ENCODE measurements at places on chromosomes 11 and 22.

DNA sequence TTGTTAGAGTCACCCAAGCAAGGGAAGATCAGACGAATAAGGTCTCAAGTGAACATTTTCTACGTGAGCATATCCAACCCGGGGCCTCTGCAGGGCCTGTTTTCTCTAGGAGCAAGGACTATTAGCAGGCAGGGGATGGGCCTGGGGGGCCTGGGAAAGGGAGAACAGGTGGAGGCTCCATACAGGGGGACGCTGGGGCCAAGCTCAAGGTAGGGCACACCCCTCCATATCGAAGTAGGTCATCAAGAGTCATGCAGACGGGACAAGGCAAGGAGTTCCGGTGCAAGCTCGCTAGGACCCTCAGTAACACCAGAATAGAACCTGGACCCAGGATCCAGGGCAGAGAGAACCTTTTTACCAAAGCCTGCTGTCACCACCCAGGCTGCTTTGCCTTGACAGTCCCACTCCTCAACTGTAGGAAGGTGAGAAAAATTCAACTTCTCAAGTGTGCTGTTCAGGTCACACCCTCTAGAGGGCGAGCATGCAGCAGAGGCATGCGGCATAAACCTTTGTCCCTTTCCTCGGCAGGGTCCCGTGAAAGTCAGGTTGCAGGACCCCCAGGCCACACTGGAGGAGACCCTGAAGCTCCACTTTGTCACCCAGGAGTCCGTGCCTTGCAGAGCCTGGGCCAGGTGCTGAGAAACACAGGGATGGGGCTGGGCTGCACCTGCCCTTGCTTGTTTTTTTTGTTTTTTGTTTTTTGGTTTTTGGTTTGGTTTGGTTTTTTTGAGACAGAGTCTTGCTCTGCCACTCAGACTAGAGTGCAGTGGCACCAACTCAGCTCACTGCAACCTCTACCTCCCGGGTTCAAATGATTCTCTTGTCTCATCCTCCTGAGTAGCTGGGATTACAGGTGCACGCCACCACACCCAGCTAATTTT is 8.6 kb upstream of the APOBEC3B start:
- peak; percentile 74 for DNase-seq

- no peak for DNase-seq
Observed at GRCh38 chr11:11243590-11244469, 109.2 kb downstream of the CSNK2A3 start.

DNA sequence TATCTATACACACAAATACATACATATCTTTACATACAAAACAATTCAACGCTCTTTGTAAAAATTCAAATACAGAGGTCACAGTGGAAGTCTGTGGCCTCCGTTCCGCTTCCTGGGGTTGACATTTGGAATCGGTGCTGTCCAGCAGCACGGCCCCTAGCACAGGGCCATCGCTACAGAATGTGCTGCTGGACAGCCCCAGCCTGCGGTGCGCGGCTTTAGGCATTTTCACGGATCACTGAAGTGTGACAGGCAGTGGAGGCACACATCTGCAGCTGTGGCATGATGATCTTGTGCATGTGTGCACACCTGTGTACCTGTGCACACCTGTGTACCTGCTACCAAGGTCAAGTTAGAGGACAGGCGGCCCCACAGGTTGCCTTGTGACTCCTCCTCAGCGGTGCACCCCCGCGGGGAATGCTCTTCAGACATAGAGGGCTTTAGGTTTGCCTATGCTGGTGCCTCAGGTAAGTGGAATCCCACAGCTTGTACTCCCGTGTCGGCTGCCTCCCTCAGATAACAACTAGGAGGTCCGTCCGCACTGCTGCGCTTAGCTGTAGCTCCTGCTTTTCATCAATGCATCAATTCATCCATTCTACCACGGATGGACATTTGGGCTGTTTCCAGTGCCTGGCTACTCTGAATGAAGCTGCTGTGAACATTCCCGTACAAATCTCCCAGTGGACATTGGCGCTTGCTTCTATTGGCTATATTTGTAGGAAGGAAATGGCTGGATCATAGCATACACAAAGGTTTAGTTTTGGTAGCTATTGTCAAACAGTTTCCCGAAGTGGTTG is 29.9 kb downstream of the GAL start:
- DNase-seq, result no peak

GRCh38 chr11:46457021-46457420 is 65.4 kb upstream of the CHRM4 start:
- DNase-seq, result no peak

DNA sequence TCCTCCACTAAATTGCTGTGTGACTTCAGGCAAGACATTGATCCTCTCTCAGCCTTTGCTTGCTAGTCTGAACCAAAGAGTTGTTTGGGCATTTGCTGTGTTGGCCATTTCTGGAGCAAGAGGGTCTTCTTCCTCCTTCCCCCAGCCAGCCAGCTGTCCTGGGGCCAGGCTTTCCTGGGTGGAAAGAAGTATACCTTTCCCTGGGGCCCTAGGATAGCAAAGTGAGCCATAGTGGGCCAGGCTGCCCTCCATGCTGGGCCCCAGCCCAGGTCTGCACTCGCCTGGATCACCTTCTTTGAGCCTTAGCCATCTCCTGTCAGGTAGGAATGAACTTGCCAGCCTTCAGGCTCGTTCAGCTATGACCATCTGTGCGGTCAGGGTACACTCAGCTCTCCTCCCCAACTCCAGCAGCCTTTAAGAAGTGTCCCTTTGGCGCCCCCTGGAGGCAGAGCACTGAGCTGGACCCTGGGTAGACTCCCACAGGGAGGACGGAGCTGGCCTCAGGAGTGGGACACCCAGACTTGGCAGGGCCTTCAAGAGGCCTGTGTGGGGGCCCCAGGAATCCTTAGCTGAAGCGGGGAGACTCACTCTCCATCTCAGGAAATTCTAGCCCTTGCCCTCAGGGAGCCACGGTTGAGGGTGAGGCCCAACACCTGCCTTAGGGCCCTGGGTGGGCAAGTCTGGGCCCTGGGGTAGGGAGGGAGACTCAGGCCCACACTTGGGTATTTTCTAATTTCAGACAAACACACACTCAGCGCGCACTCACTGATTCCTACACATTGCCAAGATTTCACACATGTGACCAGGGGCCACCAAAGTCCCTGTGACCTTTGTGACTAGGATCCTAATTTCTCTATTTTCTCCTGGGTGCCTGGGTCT is 35.6 kb upstream of the TPBGL start:
- DNase-seq, result peak; percentile 96

- no peak for DNase-seq
Observed at GRCh38 chr11:76577226-76577920, 93.2 kb downstream of the LRRC32 start.

- no peak for DNase-seq
Observed at GRCh38 chr11:19430346-19430745, 189.6 kb upstream of the E2F8 start.

DNA sequence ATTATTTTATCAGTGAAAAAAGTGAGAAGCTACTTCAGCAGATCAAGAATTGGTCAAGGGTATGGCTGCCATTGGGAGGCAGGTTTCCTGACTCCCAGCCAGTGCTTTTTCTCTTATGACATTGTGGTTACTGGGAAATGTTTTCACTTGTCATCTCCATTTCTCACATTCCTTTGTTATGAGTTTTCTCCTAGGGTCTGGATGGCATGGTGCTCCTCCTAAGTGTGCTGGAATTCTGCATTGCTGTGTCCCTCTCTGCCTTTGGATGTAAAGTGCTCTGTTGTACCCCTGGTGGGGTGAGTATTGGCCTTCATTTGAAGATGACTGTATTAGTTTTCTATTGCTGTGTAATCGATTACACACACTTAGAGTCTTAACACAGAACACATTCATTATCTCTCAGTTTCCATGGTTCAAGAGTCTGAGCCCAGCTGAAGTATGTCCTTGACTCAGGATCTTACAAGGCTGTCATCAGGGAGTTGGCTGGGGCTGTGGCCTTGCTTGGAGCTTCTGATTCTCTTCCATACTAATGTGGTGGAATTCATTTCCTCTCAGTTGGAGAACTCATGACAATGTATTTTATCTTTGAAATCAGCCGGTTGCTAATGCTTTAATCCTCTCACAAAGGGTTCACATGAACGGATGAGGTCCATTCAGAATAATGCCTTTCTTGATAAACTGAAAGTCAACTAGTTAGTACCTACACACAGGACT is 21.0 kb upstream of the MS4A6E start:
- no peak for DNase-seq

DNA sequence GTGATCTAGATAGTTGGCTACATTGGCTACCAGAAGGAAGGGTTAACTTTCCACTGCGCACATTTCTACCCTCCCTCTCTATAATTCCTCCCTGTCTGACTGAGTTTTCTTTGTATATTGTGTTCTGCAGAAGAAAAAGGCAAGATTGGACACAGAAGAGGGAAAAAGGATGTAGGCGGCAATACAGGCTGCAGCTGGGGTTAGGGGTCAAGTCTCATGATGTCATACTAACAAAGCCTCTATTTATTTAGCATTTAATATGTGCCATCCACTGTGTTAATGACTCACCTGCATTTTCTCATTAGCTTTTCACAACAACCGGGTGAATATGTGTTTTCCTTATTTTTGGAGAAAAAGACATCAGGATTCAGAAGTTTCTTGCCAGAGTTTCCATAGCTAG is 2.0 kb downstream of the FAM83F start:
- no peak for DNase-seq

GRCh38 chr11:31106326-31106725 is 263.2 kb downstream of the DCDC1 start:
- DNase-seq, result no peak

GRCh38 chr11:68313574-68314202 is 1.3 kb downstream of the LRP5 start:
- no peak for DNase-seq

- no peak for DNase-seq
Observed at GRCh38 chr11:46178513-46178912, 57.3 kb upstream of the PHF21A start.

DNA sequence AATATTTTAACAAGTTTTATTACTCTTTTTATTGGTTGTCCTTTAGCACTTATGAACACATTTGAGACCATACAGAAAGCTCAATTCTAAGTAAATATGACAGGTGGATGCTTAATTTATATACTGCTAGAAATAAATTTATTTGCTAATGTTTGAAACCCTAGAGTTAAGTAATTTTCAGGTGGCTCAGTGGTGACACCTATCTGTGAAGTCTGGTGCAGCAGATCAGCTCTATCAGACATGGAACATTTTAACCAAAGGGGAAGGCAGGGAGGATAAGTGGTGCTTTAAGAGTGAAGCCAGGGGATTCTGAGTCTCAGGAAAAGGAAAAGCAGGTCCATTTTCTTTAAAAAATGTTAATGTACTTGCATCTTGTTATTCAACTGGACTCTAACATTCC is 175.8 kb downstream of the DSCAML1 start:
- no peak for DNase-seq

DNA sequence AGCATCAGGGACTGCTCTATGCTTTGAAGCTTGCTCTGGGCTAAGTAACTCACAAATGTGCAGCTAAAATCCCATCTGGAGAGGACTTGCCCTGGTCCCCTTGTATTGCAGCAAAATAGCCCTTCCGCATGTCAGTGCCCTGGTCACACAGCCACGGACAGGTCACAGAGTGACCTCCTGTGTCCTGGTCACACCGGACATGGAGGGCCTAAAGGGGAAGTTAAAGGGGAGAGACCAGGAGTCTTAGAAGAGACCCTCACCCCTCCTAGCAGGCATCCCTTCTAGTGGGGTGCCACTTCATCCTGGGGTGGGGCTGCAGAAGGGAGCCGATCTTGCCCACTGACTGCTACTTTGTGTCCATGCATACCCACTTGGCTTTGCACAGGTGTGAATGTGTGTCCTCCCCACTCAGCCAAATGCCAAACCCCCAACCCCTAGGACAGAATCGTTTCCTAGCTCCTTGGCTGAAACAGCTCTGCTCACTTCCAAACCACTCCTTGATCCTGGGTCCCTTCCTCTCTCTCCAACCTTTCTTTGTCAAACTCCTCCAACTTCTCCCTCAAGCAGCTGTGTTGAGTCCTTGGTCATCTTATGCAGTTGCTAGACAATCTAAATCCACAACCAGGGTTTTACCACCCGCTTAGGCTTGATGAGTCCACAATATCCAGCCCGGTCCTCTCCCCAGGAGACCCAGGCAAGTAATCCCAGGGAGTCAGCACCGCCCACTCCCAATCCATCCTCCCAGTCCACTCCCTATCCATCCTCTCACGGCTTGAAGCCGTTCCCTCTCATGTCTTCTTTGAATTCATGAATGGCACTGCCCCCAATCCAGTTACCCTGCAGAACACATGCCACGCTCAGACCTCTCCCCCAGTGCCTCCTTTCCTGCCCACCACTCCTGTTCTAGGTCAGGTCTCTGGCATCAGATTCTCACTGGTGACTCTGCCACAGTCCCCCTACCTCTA is 3.3 kb upstream of the FXYD6 start:
- peak; percentile 40 for DNase-seq

GRCh38 chr22:16965083-16965482 is 42.9 kb downstream of the GAB4 start:
- DNase-seq, result no peak

DNA sequence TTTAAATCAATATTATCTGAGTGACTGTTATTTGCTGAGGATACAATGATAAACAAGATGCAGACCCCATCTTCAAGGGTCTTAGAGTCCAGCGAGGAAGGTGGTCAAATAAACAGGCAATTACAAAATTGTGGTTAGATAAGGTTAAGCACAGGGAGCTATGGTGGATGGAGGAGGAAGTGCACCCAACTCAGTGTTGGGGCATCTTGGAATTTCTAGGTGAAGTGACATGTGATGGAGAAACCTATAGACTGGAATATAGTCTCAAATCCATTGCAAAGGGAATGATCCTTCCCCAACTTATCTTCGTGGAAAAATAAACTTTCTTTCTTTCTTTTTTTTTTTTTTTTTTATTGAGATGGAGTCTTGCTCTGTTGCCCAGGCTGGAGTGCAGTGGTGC is 3.4 kb upstream of the PTPRJ start:
- DNase-seq, result no peak

- no peak for DNase-seq
Observed at GRCh38 chr11:74849525-74850391, 99.1 kb downstream of the XRRA1 start.

GRCh38 chr22:43858156-43858895 is 4.0 kb downstream of the SULT4A1 start:
- no peak for DNase-seq

DNA sequence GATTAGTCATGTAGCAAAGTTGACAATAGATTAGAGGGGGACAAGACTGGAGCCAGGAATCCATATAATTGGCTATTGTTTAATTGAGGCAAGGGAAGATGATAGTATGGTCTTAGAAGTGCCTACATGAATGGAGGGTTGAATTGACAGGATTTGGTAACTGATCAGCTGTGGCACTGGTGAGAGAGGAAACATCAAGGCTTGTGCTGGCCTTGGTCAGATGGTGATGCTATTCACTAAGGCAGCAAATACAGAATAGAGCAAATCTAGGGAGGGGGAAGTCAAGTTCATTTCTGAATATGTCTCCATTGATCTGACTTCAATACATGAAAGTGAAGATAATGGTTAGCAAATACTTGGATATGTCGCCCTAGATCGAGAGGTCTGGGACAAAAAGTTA is 54.3 kb upstream of the APOA1 start:
- DNase-seq, result no peak

All from activated CD8-positive, alpha-beta memory T cell treated with anti-CD3 and anti-CD28 coated beads, Interleukin-2, amount 50 U/mL, for 48 hours (primary cell).